ENCODE measurements at places on chromosomes 5 and 9. TPM values are rescaled to one million over a fixed set of nuclear protein-coding genes. Genes with fewer than 3 reads are reported as not detected.

- DNase-seq: no peak
These were observed 18.5 kb upstream of the GLIS3 start for GRCh38 chr9:4318326-4318725.

- DNase-seq: no peak
These were observed 56.6 kb downstream of the NDUFAF2 start for GRCh38 chr5:61001647-61002046.

DNA sequence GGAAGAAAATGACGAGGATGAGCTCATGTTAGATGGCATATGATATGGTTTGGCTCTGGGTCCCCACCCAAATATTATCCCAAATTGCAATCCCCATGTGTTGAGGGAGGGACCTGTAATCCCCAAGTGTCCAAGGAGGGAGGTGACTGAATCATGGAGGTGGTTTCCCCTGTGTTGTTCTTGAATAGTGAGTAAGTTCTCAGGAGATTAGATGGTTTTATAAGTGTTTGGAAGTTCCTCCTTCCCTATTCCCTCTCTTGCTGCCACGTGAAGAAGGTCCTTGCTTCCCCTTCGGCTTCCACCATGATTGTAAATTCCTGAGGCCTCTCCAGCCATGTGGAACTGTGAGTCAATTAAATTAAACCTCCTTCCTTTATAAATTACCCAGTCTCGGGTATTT lies 10.1 kb downstream of the EDIL3 start:
- DNase-seq: no peak

- DNase-seq: no peak
These were observed 98.2 kb downstream of the OTULIN start for GRCh38 chr5:14762549-14763216.

DNA sequence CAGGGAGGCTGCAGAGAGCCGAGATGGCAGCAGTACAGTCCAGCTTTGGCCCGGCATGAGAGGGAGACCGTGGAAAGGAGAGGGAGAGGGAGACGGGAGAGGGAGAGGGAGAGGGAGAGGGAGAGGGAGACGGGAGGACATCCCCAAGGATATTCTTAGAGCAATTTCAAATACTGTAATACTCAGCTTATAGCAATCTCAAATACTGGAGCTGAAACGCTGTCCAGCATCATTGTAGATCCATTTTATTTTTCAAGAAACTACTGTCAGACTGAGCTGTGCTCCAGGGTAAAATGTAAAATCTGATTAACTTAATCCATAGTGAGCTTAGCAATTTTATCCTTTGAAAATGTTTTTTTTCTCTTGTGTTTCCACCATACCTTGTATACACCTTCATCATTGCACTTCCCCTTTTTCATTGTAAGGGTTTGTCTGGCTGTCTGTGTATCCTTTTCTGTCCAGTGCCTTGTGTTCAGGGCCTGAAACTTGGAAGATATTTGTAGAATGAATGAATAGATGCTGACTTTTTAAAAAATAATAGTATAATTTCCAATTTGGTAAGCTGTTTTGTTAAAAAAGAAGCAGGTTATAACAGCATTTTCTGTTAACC lies 64.0 kb upstream of the LRRC70 start:
- DNase-seq: no peak

The CDC25C gene
- 2.4 TPM for total RNA-seq

The CCL27 gene
- total RNA-seq: not detected

The AQP3 gene
- 0.51 TPM for total RNA-seq
